ENCODE measurements at places on chromosomes 12 and 14. TPM values are rescaled to one million over a fixed set of nuclear protein-coding genes. Genes with fewer than 3 reads are reported as not detected.

Gene BEST3
- 0.57 TPM for total RNA-seq

Gene FAM181A
- total RNA-seq = not detected

- no peak overlapping the region for H3K27ac ChIP-seq
- H3K36me3 ChIP-seq = no peaks in the 10 kb centered on the region
- H3K4me3 ChIP-seq = peak overlapping the region; percentile 64
Observed at GRCh38 chr14:105420101-105420973, 710 bp downstream of the MTA1 start.

DNA sequence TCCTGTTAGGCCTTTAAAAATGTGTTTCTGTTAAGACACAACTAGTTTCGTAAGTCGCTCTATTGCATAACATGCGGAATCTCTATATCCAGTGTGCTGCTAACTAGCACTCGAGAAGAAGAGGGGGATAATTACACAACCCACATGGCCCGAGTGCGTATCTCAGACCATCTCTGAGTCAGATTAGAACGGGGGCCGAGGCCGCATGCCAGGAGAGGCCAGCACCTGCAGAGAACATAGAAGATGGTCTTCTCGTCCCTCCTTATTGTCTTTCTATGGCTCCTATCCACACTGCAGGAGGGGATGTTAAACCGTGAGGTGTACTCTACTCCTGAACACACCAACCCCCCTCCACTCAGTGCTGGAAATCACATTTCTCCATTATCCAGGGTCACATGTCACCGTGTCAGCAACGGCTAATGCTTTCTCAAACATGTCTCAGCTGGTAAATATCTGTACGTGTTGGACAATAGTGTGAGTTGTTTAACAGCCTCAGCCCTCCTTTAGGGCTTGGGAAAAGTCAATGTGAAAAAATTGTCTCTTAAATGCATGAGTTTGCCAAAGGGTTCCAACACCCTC, 56.3 kb downstream of the CCDC88C start:
- no peak overlapping the region for H3K27ac ChIP-seq
- no peaks in the 10 kb centered on the region for H3K27me3 ChIP-seq
- H3K4me3 ChIP-seq = no peak overlapping the region
- no peaks in the 10 kb centered on the region for H3K36me3 ChIP-seq
- peaks cover 3% of the 10 kb centered on the region for H3K4me1 ChIP-seq
- DNase-seq = no peak

GRCh38 chr12:109288571-109288970, 20.5 kb downstream of the FOXN4 start:
- H3K36me3 ChIP-seq = no peaks in the 10 kb centered on the region
- no peaks in the 10 kb centered on the region for H3K27me3 ChIP-seq
- H3K4me1 ChIP-seq = peaks cover 5% of the 10 kb centered on the region

GRCh38 chr12:131826097-131826928, 1.9 kb upstream of the MMP17 start:
- H3K27me3 ChIP-seq = peaks cover 2% of the 10 kb centered on the region
- no peak overlapping the region for H3K4me3 ChIP-seq
- H3K4me1 ChIP-seq = no peaks in the 10 kb centered on the region
- no peak overlapping the region for H3K27ac ChIP-seq
- DNase-seq = no peak

DNA sequence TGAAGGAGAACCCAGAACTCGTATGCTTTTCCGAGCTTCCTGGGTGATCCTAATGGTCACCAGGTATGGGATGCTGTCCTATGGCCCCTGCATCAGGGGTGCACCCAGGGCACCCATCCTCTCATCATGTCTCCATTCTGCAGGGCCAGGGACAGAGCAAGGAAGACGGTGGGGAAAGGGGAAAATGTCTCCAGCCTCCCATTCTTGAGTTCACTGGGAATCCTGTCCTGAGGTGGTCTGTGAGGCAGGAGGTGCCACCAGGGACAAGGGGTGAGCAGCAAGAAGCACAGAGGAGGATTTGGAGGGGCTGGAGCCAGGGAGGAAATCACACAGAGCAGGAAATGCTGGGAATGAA, 14.9 kb upstream of the SLC6A12 start:
- H3K4me1 ChIP-seq = peaks cover 8% of the 10 kb centered on the region
- H3K4me3 ChIP-seq = no peak overlapping the region
- H3K27ac ChIP-seq = no peak overlapping the region
- H3K27me3 ChIP-seq = no peaks in the 10 kb centered on the region
- DNase-seq = no peak
- peaks cover 26% of the 10 kb centered on the region for H3K36me3 ChIP-seq

Measured in kidney (tissue), 22 donors.